ENCODE measurements at places on chromosomes 5 and 9.

GRCh38 chr9:4741365-4742089 is 525 bp upstream of the AK3 start:
- DNase-seq = peak; percentile 14

- DNase-seq = no peak
Measured at GRCh38 chr9:134728801-134729495, 87.3 kb downstream of the COL5A1 start.

- no peak for DNase-seq
Measured at GRCh38 chr9:90803860-90804593, 2.4 kb downstream of the SYK start.

DNA sequence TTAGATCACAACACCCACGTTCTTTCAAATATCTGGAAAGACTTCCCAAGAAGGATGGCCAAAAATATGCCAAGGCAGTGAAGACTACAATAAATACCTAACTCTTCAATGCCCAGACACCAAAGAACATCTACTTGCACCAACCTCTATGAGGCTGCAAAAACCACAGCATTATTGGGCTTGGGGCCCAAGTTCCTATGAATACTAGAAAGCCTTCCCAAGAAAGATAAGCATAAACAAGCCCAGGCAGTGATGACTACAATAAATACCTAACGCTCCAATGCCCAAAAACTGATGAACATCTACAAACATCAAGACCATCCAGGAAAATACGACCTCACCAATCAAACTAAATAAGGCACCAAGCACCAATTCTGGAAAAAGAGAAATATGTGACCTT is 41.3 kb downstream of the AP3B1 start:
- DNase-seq = no peak

DNA sequence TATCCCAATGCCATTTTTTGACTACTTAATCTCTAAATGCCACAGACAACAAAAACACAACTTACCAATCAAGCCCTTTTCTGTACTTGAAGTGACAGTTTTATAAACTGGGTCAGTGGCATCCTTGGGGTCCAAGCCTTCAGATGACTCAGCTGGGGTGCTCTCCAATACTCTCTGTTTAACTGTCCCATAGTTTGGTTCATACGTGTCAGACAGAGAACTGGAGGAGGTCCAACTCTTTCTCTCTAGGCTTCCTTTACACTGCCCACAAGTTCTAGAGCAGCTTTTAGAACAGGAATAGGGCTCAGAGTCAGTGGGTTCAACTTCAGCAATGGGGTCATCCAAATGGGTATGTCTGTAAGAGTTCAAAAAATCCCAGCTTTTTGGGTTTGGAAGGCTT is 166.9 kb downstream of the CDC42SE2 start:
- DNase-seq = no peak

DNA sequence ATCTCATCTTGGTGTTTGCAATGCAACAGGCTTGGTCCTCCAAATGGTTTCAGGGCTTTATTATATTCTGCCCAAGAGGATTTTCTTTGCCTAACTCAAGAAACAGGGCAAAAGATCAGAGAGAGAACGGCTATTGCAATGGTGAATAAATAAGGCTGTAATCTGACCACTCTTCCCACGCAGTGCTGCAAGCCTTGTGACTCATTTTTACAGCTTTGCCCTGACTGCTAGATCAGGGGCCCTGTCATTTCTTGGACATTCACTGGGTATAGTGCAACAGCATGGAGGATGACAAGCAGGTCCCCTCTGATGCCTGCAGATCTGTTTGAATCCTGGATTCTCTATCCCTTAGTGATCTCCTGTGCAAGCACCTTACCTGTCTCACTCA is 459.1 kb downstream of the EBF1 start:
- DNase-seq = no peak

DNA sequence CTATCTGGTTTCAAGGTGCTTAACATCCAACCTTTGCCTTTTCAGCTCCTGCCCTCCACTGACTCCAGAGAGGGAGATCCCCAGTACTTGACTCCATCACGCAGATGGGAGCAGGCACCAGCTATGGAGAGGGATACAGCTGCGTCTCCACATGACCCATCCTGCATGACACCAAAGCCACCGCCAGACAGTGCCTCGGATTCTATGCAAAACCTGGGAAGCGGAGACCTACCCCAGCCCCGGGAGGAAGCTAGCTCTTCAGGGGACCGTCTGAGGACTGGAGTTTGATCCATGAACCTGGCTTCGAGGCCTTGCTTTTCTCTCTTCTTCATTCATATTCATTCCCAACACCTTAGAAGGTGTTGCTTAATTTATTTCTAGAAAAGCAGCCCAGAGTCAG is 24.8 kb downstream of the HRH2 start:
- DNase-seq = no peak

DNA sequence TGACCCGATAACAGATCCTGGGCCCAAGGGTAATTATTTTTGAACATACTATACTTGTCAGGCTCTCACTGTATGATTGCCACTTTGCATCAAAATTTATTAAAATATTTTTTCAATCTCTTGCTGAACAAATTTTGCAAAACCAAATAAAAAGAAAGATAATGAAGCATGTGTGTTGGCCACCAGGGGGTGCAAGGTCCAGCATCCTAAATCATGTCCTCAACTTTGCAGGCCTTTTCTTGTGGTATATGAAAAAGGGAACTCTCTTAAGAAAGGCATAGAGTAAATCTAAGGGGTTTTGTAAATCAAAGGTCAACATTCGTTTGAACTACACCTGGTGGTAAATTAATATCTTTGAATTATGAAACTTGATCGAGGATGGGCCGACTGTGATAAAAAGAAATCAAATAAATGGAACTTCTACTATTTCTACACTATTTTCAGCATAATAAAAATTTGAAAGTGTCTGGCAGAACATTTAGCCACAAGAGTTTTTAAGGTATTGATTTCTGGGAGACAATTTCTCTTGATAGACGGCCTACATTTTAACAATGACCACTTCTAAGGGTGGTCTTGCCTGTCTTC is 676.5 kb downstream of the DMRTA1 start:
- no peak for DNase-seq

GRCh38 chr9:121622387-121623203 is 28.8 kb upstream of the DAB2IP start:
- DNase-seq = no peak

GRCh38 chr5:172797771-172798191 is 26.8 kb upstream of the DUSP1 start:
- no peak for DNase-seq

- DNase-seq = no peak
Measured at GRCh38 chr9:37963936-37964739, 60.2 kb upstream of the SLC25A51 start.

DNA sequence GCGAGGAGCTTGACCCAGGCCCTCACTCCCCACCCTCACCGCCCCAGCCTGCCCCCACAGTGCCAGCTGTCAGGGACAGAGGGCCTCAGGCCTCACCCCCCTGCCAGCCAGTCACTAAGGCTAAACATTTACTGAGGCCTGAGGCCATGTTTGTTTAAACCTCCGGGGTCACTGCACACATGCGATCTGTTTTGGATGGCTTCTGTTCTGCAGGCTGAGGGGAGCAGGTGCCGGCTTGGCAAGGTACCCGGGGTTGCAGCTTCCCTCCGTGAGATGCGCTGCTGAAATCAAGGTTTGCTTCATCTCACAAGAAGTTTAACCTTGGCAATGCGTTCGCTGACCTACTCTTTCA is 103.3 kb upstream of the BOD1 start:
- DNase-seq = no peak

DNA sequence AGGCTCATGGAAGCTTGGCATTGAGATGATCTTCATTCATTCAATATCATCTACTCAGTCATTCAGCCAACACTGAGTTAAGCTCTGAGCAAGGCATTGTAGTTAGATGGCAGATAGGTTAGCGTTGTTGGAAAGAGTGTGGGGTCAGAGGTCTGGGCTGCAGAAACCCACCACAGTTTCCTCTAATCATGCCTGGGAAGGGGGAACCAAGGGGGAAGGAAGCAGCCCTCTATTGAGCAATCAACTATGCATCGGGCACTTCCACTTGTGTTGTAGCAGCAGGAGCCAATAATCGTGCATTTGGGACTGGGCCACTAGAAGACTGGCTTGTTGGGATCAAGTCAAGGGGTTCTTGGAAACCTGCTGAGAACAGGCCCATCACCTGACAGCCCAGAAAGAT is 139.1 kb downstream of the PIP5K1B start:
- no peak for DNase-seq

DNA sequence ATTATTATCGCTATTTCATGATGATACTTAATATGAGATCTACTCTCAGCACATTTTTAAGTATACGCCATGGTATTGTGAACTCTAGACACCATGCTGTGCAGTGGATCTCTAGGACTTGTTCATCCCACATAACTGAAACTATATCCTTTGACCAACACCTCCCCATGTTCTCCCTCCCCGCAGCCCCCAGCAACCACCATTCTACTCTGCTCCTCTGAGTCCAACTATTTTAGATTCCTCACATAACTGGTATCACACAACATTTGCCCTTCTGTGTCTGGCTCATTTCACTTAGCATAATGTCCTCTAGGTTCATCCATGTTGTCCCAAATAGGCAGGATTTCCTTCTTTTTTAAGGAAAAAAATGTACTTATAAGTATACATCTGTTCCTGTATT is 6.6 kb upstream of the TBC1D2 start:
- DNase-seq = no peak

GRCh38 chr5:147410496-147411358 is 99.1 kb downstream of the DPYSL3 start:
- DNase-seq = no peak

DNA sequence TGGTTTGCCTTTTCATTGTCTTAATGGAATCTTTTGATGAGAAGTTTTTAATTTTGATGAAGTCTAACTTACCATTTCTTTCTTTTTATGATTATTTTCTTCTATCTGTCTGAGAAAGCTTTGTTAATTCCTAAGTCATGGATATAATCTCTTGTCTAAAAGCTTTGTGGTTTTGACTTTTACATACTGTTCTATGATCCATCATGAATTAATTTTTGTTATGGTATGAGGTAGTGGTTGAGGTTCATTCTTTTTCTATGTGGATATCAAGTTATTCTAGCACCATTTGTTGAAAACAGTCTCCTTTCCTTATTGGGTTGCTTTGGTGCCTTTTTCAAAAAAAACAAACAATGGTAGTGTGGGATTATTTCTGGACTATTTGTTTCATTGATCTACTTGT is 20.4 kb downstream of the FBXO10 start:
- DNase-seq = no peak

DNA sequence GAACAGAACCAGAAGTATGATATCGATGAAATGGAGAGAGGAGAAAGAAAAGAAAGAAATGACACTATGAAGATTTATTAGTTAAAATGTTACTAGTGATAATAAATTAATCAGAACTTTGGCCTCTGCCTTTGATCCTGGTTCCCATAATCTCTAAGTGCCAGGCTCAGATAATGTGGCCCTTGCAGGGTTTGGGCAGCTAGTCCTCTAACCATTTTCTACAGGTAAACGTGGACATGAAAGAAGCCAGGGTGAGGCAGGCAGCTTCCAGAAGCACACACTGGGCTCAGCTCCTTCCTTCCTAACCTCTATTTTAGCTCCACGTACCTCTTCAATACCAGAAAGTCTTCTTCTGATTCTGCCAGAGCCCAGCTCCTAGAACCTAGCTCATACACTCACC is 30.6 kb downstream of the SYK start:
- DNase-seq = no peak

GRCh38 chr9:33815781-33816180 is 1.2 kb upstream of the UBE2R2 start:
- DNase-seq = no peak

GRCh38 chr5:14211818-14212803 is 69.0 kb downstream of the TRIO start:
- DNase-seq = no peak

- no peak for DNase-seq
Measured at GRCh38 chr9:87382900-87383299, 114.8 kb upstream of the DAPK1 start.

DNA sequence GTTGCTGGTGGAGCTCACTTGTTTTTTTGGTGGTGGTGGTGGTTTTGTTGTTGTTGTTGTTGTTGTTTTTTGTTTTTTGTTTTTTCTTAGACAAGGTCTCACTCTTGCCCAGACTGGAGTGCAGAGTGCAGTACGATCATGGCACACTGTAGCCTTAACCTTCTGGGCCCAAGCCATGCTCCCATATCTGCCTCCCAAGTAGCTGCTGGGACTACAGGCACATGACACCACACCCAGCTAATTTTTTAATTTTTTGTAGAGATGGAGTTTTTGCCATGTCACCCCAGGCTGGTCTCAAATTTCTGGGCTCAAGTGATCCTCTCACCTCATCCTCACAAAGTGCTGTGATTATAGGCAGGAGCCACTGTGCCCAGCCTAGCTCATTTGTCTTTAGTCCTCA is 53.5 kb downstream of the NUP214 start:
- DNase-seq = no peak

DNA sequence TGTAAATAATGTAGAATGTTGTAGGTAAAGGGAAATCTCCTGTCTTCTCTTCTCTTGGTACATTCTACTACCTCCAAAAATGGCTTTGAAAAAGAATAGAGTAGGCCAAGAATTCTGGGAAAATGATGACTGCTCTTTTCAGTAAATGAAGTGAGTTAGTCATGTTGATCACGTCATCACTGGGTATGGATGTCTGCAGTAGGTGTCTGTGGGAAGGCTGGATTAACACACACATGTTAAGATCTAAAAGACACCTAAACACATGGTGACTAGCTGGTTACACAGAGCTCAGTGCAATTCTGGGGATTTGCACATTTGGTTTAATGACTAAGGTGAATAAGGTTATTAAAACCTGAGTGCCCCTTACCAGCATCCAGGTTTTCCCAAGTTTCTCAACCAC is 161.5 kb downstream of the CEP120 start:
- DNase-seq = no peak

GRCh38 chr9:83792746-83793145 is 24.8 kb downstream of the GKAP1 start:
- no peak for DNase-seq

- no peak for DNase-seq
Measured at GRCh38 chr9:125659201-125659840, 47.7 kb downstream of the MAPKAP1 start.

DNA sequence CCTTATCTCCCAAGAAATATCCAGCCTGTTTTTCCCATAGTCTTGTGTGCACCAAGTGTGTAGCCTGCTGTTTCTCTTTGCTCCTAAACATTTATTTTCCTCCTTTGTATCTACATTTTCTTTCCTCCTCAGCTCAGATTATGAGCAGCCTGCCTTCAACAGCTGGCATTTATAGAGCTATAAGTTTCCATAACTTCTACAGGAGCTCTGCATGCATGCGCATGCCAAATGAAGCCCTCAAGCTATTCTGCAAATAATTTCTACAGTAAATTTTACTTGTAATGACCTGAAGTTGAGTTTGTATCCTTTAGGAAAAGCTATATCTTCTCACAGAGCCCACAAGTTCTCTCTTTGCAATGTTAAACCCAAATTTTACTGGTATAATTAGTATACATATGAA is 699.5 kb downstream of the CETN3 start:
- no peak for DNase-seq

All from activated naive CD8-positive, alpha-beta T cell treated with anti-CD3 and anti-CD28 coated beads, Interleukin-2, amount 50 U/mL, for 24 hours (primary cell).